ENCODE measurements at places on chromosomes 13 and 19.
A peak's percentile ranks its signal among the peaks of the same experiment; 100 is the strongest.

- DNase-seq, result no peak
Observed at GRCh38 chr13:41004875-41005693, 14.0 kb downstream of the ELF1 start.

GRCh38 chr13:32262619-32263018 lies 52.5 kb downstream of the ZAR1L start:
- no peak for DNase-seq

- no peak for DNase-seq
Observed at GRCh38 chr19:43564800-43565199, 10.5 kb downstream of the XRCC1 start.

DNA sequence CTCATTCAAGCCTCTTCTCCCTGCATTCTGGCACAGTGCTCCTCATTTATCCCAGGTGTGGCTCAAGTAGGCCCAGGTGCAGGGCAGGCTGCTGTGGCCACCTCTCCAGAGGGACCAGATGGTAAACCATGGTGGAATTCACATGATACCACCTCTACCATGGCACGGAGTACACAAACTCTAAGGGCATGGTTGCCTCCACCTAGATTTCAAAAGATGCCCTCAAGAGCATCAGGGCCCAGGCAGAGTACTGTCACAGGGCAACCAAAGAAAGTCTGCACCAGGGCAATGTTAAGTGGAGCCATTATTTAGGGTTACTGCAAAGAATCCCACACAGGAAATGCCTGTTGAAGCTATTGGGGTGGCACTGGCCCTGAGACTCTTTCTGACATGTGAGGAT lies 647.1 kb upstream of the MIR17HG start:
- no peak for DNase-seq

GRCh38 chr13:92719868-92720267 lies 506.7 kb upstream of the GPC6 start:
- no peak for DNase-seq

DNA sequence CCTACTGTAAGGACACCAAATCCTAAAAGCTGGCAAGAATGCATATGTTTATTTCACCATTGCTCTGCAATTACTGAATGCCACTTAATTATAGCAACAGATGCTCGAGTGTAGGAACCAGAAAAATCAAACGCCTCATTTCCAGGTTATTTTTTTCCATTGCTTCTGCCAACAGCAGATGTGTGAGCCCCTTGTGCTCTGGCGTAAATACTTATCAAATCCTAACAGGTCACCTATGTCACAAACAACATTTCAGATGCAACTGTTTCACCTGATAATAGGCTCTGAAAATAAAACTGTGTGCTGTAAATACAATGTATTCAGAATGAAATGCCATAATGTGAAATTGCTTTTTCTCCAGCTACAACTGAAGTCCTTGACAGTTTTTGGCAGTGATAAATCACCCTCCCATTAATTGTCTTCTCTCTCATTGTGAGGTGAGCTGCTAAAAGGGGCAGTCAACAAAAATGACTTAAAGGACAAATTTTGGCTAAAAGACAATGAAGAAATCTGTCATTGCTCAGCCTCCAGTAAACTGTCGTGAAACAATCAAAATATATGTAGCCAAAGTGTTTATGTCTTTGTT lies 344.0 kb downstream of the DACH1 start:
- no peak for DNase-seq

DNA sequence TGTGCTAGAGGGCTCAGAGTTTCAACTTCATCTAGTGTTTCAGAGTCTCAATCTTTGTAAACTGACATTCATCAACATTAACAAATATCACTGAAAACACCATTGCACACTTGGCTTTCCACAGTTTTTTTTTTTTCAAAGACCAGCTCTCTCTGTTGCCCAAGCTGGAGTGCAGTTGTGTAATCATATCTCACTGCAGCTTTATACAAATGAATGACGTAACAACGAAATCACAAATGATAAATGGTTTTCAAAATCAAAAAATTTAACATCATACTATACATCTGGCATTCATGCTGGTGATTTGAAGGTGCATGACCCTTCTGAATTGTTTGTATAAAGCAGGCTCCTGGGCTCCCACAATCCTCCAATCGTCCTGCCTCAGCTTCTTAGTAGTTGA lies 248.0 kb upstream of the TMTC4 start:
- no peak for DNase-seq

DNA sequence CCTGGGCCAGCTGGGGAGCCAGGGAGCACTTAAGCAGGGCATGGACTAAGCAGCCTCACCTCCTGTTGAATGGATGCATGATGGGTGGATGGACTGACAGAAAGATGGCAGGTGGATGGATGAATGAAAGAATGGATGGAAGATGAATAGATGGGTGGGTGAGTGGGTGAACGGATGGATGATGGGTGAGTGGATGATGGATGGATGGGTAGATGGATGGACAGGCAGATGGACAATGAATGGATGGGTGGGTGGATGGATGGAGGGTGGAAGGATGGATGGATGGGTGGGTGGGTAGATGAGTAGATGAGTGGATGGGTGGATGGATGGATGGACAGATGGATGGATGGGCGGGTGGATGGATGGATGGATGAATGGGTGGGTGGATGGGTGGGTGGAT lies 18.7 kb downstream of the SHC2 start:
- DNase-seq, result no peak

DNA sequence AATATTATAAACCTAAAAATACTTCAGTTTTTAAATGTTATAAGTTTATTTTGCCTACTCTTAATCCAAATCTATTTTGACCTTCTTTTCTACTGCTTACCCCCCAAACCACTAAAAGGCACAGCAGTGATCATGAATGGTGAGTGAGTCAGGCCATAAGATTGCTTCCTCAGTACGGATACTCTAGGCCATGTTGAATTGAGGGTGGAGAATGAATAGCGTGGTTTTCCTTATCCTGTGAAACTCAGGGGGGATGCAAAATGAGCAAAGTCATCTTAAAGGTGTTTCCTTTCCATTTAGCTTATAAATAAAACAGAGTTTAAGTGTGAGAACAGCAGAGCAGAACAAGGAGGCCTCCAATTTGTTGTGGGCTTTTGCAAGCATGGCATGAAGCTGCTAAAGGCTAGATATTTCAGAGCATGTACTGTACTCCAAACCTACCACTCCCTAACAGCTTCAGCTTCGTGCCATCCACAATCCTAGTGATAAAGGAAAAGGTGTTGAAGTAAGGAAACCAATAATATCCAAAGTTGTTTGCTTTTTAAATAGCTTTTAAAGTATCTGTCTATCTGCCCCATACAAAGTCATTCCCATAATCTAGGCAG lies 25.0 kb downstream of the SERPINE3 start:
- DNase-seq, result no peak

DNA sequence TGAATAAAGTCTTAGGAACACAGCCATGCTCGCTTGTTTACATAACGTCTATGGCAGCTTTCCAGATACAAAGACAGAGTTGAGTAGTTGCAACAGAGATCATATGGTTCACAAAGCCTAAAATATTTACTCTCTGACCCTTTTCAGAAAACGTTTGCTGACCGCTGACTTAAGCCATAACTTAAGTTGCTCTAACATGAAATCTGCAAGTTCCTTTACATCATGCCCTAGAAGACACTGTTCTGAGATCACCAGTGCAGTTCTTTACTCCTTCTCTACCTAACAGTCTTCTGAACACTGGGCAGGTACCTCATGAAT lies 166.4 kb downstream of the DCLK1 start:
- DNase-seq, result no peak

DNA sequence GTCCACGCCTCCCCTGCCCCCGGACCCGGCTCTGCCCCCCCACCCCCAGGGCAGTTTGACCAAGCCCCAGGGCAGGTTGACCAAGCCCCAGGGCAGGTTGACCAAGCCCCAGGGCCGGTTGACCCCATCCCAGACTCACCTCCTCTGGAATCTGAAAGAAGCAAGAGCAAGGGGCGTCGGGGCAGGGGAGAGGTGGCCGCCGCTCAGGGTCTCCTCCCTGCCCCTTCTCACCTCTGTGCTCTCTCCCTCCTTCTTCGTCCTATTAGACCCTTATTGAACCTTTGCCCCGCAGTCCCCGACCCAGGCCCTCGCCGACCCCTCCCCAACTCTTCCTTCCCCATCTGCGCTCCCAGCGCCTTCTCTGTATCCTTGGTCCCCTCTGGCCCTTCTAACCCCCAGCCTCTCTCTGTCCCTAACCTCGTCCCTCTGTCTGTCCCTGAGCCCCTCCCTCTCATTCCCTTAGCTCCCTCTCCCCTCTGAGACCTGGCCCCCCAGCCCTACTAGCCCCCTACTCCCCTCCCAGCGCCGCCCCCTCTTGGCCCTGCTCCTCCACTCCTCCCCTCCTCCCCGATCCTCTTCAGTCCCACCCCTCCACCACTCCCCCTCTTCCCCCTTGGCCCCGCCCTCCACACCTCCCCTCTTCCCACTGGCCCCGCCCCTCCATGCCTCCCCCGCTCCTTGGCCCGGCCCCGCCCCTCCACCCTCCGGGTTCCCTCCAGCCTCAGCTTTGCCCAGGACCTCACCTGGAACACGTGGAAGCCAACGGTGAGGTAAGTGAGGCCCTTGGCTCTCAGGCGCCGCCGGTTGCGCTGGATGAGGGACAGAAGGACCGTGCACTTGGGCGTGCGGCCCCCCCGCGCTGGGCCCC lies 7.6 kb downstream of the CAPN12 start:
- peak; percentile 44 for DNase-seq

DNA sequence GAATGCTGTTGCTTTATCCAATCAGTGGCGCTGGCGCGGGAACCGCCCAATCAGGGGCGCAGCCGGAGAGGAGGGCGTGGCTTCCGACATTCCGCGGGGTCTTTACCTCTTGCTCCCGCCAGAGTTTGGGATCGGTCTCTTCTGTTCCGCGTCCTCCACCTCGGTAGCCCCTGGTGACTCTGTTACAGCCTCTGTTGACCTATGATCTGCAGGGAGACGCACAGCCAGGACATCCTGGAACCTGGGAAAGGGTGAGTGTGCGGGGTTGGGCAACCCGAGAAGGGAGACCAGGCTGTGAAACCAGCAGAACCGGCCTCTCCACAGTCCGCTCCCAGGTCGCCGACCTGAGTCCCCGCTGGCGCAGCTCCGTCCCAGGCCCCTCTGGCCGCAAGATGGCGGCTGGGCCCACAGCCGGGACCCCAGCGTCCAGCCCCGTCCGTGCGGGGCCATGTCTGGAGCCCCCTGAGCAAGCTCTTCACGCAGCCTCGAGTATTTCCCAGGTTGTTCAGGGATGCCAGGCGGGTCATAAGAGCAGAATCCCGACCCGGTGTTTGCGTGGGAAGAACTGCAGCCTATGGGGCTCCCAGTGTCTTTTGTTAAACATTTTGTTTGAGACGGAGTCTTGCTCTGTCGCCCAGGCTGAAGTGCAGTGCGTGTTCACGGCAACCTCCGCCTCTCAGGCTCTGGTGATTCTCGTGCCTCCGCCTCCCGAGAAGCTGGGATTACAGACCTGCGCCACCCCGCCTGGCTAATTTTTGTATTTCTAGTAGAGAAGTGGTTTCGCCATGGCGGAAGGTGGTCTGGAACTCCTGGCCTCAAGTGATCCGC lies 4.4 kb upstream of the ZNF681 start:
- peak; percentile 78 for DNase-seq

GRCh38 chr13:28338006-28338574 lies 156.8 kb downstream of the FLT1 start:
- DNase-seq, result no peak

DNA sequence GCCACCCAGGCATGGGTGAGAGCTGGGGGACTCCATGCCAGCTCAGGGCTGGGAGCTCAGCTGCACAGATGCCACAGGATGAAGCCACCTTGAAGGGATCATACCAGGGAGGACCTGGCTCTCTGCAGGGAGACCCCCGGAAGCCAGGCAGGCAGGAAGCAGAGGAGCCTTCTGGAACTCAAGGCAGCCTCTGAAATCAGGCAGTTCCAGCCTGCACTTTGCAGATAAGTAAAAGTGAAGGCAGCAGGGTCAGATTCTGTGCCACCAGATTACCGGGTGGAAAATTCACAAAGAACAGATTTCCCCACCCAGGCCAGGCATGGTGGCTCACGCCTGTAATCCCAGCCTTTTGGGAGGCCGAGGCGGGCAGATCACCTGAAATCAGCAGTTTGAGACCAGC lies 2.5 kb downstream of the TMEM259 start:
- no peak for DNase-seq

GRCh38 chr13:62294244-62294643 lies 878.6 kb upstream of the PCDH20 start:
- DNase-seq, result no peak

DNA sequence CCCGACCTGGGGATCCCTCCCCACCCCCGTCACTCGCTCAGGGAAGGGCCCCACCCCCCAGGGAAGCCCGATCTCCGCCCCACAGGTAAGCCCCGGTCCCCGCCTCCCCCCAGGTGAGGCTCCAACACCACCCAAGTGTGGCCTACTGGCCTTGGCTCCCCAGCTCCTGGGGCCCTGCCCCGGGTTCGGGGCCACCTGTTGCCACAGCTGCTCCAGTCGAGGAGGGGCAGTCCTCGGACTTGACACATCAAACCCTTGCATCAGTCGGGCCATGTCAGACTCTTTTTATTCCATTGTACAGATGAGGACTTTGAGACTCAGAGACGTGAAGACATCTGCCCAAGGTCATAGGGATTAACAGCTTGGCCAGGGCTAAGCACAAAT lies 512 bp downstream of the CC2D1A start:
- no peak for DNase-seq

- no peak for DNase-seq
Observed at GRCh38 chr13:45004096-45004495, 14.8 kb downstream of the GPALPP1 start.

Data from stimulated activated CD8-positive, alpha-beta memory T cell treated with anti-CD3 and anti-CD28 coated beads, Interleukin-4, amount 100 ng/mL, for 24 hours (primary cell).